DMS153 (cell line): ENCODE measurements at places on chromosomes 5 and 9.

GRCh38 chr5:137564398-137564961, 65.4 kb upstream of the SPOCK1 start:
- DNase-seq: no peak

- no peak for DNase-seq
These were observed 18.6 kb upstream of the CEP72 start for GRCh38 chr5:593511-593910.

DNA sequence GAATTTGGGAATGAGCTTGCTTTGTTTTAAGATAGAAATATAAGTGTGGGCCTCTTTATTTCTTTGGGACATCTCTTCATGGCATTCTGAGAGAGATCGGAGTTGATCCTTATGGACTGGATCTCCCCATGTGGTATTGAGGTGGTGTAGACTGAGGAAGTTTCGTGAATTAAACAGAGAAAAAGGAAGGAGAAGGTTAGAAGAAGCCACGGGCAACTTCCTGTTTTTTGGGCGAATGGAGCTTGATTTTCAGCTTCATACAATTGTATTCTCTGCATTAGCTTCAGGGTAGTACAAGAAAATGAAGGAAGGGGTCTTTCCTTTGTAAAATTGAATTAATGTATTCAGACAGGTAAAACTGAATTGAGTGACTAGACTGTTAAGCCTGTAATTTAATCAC, 70.5 kb upstream of the HMHB1 start:
- DNase-seq: no peak

DNA sequence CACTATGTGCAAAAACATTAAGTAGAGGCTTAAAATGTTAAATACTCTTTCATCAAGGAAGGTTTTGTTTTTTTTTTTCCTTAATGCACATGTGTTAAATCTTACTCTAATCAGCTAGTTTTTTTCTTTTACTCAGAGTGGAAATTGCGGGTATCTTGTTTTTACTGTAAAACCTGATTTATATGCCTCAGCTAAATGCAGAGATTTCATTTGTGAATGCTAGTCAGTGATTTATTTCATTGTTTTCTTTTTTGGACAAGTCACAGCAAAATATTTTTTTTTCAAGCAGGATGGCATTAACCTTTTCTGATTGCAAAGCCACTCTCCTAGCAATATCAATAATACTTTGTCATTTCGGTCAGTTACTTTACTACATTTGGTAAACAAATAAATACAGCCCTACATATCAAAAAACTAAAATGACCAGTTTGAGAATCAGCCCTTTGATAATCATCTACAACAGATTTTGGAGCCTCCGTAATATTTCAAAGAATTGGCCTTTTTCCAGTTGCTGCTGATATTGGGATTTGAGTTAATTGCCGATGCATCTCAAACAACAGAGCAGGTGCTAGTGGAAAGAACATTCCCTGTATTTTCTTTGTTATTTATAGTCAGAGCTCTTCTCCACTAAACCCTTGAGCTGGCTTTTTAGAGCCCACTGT, 579.2 kb upstream of the ZNF608 start:
- DNase-seq: no peak

- DNase-seq: no peak
These were observed 248.9 kb downstream of the PIK3R1 start for GRCh38 chr5:68464424-68464823.

DNA sequence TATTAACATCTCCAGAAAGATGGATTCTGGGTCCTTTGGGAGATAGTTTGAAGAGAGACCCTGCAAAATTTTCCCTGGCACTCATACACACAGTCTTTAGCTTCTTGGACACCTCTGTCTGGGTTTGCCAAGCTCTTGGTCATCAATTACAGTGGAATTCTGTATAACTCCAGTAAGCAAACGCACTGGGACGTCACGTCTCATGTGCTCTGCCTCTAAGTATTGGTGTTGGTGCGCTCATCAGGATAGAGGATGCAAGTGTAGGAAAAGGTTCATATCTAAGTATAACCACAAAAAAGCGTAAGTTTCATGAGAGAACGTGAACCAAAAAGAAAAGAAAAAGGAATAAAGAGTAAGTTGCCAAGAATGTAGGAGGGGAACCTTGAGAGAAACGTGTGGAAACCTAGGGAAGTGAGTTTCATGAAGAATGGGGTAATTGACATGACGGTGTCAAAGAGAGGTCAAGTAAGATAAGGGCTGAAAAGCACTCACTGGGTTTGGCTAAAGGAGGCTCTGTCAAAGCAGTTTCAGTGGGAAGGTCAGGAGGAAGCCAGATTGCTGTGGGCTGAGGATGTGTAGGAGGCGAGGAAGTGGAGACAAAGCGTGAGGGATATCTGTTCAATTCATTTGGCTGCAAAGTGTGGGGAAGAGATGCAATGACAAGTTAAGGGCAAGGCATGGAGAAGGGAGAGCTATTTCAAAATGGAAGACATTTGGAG, 92.7 kb downstream of the RAD23B start:
- no peak for DNase-seq

DNA sequence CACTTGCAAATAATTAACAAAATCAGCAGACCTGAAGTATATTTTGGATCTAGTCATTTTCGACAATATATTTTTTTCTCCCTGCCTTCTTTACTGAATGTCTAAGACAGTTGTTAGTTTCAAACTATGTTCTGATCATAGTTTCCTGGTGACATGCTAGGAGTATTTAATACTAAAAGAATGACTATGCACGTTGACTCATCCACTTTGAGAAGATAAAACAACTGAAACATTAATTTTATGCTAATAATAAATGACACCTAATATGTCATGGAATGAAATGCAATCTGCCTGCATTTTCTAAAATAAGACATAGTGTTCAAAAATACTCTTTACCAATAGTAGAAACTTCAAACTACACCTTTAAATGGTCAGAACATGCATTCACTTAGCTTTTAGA, 2123.7 kb upstream of the C9orf72 start:
- no peak for DNase-seq
